Left colon (tissue), 2 donors: ENCODE measurements at places on chromosomes 12 and 14. TPM values are rescaled to one million over a fixed set of nuclear protein-coding genes. Genes with fewer than 3 reads are reported as not detected.

The SLCO1B3 gene
- not detected for total RNA-seq

The TAS2R31 gene
- total RNA-seq = 3.3 TPM

- DNase-seq = no peak
Observed at GRCh38 chr12:103802586-103802886, 38.5 kb downstream of the NT5DC3 start.

The KRT6B gene
- not detected for total RNA-seq

GRCh38 chr14:88013750-88014349 lies 8.9 kb downstream of the GPR65 start:
- DNase-seq = peak; percentile 64

GRCh38 chr12:79482323-79482722 lies 208.4 kb downstream of the PAWR start:
- DNase-seq = no peak

DNA sequence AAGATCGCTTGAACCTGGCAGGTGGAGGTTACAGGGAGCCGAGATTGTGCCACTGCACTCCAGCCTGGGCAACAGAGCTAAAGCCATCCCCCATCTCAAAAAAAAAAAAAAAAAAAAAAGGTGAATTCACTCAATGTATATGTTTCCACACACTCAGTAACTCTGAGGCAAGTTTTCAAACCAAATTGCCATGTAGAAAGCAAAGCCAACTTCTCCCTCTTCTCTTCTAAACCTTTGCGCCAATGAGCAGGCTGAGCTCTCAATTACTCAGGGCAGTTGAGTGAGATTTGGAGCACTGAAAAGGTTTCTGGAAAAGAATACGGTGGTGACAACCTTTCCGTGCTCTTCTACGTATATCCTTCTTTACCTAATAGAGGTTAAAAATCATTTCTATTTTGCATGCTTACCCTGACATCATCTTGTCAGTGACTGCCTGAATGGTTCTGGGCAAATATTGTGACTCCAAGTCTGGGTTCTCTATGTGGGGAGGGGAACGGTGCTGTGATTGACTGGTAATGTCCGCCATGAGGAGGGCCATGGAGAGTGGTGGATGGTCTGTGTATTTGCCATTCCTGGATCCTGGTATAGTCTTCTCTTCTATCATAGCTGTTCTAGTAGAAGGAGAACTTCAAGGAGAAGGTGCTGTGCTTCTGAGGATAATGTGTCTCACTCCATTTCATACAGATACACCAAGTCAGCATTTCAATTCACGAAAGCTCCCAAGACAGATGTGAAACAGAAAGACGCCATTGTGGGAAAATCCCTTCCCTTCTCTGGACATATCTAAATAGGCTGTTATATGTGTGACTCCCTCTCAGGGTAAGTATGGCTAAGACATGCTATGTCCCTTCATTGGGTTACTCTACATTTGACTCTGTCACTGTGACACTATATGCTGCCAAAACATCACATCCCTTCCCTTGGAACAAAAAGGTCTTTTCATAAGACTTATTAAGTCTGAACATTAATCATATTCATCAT lies 46.2 kb upstream of the MED13L start:
- DNase-seq = no peak

- DNase-seq = no peak
Observed at GRCh38 chr12:97552410-97553121, 90.0 kb downstream of the RMST start.

The CCND2 gene
- 106 TPM for total RNA-seq
